ENCODE measurements at places on chromosomes 5 and 9.
A peak's percentile ranks its signal among the peaks of the same experiment; 100 is the strongest.

DNA sequence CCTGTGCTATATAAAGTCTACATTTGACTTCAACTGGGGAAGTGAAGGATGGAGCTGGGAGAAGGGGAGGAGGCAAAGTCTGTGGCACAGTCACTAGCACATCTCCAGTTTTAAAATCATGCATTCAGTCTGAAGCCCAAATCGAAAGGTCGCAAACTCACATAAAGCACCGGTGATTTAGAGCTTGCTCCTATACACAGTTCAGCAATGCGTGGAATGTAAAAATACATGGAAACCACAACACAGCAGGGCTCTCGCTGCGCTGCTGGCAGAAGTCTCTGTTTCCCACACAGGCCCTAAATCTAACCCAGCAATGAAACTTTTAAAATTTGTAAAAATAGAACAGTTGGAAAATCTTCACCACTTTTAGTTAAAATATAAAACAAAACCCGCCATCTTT lies 68.2 kb downstream of the EBF1 start:
- DNase-seq = peak; percentile 72

GRCh38 chr9:121066850-121067249 lies 7.9 kb upstream of the CNTRL start:
- no peak for DNase-seq

GRCh38 chr9:76787677-76788076 lies 23.4 kb downstream of the PCA3 start:
- no peak for DNase-seq

DNA sequence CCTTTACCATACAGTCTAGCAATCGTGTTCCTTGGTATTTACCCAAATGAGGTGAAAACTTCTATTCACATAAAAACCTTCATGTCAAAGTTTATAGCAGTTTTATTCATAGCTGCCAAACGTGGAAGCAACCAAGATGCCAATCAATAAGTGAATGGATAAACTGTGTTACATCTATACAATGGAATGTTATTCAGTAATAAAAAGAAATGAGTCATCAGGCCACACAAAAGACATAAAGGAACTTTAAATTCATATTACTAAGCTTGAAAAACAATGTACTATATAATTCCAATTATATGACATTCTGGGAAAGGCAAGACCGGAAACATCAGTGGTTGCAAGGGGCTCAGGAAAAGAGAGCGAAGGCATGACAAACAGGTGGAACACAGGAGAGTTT lies 679.9 kb downstream of the ISL1 start:
- DNase-seq = no peak

DNA sequence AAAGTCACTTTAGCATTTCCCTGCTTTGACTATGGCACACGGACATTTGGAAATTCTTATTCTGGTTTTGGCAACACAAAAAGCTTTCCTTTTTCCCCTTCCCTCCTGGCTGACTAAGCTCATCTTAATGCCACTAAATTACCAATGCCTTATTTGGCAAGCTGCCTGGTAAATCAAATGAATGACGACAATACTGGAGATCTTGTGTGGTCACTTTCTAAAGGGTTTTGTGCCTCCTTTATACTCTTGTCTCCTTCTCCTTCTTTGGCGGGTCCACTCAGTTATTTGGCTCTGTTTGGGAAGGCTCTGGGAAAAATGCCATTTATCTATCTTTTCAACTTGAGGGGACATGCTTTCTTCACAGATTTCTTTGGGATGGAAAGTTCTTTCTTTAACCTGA lies 34.9 kb downstream of the SH3GL2 start:
- peak; percentile 91 for DNase-seq

DNA sequence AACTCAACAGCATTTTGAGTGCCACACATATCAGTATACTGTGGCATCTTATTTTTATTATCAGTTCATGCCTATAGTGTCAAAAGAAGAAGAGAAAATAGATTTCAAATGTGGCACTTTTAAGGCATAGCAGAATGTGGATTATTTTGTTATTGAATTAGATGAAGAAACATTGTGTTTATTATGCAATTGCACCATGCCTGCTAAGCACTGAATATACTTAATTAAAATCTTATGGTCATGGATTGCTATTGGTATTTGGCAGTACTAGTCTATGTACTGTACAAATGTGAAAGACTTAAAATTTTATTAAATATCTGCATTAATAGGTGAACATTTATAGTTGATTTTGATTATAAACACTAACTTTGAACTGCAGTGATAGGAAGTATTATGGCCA lies 128.8 kb downstream of the FER start:
- no peak for DNase-seq

GRCh38 chr9:109910671-109911518 lies 130.9 kb downstream of the PALM2AKAP2 start:
- peak; percentile 80 for DNase-seq

- no peak for DNase-seq
Measured at GRCh38 chr9:8604201-8604600, 804.6 kb upstream of the DMAC1 start.

GRCh38 chr5:136004436-136004835 lies 24.4 kb upstream of the TGFBI start:
- peak; percentile 87 for DNase-seq

DNA sequence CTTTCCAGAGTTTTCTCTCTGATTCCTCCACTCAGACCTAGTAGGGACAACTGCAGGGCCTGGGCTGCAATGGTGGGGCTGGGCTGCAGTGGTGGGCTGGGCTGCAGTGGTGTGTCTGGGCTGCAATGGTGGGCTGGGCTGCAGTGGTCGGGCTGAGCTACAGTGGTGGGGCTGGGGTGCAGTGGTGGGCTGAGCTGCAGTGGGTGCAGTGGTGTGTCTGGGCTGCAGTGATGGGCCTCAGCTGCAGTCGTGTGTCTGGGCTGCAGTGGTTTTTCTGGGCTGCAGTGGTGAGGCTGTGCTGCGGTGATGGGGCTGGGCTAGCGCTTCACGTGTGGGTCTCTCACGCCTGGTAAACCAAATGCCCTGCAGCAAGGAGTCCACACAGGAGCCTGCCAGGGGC lies 27.4 kb downstream of the ABO start:
- DNase-seq = no peak

GRCh38 chr5:67765697-67766096 lies 449.9 kb upstream of the PIK3R1 start:
- DNase-seq = no peak

DNA sequence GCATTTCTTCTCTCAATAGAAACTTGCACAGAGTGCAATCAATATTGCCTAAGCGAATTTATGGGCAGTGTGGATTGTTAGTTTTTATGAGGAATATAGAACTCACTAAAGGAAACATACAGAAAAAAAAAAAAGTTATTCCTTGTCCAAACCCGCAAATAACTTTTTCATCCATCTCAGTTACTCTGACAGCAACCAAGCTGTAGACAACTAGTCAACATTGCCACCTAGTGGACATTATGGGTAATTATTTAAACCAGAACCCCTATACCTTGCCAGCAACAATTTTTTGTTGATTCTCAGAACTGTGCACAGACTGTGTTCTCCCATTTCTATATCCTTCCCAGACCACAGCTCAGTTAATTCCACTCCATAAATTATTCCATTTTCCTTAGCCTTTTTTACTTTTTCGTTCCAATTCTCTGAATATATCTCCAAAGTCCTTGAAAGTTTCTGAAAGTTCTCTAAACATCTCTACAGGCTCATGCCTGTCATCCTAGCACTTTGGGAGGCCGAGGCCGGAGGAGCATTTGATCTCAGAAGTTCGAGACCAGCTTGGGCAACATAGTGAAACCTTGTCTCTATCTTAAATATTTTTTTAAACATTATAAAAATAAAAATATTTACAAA lies 2.6 kb upstream of the AFAP1L1 start:
- DNase-seq = peak; percentile 75

DNA sequence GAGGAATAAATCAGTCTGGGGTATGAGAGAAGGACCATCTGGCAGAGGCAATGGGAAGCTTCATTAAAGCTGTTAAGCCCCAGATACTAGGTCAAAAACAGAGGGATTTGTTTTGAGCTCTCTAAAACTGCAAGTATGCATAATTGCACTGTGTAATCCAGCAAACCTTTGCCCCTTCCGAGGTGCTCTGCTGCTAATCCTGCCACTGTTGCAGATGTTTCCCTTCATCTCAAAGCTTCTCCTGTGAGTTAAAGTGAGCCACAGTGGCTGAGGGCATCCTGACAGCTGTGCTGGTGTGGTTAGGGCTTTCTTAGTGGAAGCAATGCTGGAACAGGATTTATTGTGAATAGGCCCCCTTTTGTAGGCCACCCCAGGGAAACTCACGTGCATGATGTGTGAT lies 160.3 kb upstream of the TRPC7 start:
- DNase-seq = no peak
